ENCODE measurements at places on chromosomes 3 and 15.

DNA sequence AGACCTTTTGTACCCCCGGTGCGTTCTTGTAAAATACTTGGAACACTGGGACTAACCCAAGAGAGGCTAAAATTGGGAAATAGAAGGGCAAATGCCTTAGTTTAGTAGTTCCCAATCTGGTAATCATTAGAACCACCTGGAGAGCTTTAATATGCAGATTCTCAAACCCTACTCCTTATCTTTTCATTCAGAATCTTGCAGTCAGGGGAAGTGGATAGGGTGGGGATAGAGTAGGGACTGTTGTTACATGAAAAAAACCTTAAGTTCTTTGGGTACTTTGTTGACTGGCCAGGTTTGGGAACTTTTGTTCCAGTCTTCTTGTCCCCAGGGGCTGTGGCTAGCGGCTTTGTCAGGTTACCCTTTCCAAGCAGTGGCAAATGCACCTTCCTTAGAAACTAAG is 15.9 kb downstream of the MAPKBP1 start:
- ATAC-seq: no peak

GRCh38 chr15:71674354-71674753 is 136.0 kb upstream of the NR2E3 start:
- no peak for ATAC-seq

DNA sequence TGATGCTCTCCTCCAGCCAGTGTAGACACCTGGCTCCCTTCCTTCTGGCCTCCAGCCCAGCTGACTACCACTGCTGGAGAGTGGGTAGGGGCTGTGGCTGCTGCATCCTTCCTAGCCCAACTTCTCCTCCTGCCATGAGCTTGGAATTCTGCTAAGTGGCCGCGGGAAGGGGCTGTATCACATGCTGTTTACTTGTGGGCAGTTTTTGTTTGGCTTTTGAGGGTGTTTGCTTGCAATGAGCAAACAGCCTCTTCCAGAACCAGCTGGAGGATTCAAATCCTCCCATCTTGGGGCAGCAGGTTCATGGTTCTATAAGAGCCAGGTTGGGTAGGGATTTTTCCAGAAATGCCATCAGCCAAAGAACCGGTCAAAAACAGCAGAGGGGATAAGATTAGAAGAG is 9.0 kb downstream of the GASK1A start:
- no peak for ATAC-seq

DNA sequence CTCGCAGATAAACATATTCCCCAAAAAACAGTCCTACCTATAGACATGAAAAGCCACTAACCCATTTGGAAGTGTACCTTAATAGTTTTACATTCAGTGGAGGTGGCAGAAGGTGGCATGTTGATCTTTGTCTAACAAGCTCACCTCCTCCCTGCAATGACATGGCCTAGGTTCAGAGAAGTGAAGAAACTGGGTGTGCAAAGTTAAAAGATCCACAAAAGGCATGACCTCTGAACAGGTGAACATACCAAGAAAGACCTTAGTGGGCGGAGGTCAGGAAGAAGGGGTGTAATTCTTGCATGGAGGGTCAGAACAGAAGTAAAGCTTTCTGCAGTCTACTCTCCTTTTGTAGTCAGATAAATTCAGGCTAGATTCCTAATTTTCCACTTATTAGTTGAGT is 822 bp downstream of the MRPL3 start:
- no peak for ATAC-seq

DNA sequence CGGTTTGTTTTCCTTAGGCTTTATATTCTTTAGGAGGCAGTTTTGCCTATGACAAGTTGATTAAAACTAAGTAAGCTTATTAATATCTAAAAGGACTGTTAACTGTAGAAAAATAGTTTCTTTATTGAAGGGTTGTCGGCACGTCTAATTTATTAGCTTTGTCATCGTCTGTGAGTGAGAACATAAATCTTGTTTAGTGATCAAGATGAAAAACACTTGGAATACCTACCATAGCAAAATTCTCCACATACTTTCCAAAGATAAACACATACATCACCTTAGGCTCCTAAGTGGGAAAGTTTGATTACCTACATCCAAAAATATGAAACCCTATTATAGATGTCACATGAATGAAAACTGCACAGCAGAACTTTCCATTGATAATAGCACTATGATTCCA is 139.1 kb upstream of the BNIP2 start:
- ATAC-seq: no peak

All from motor neuron (in vitro differentiated cells).